Fibroblast of skin of back (primary cell): ENCODE measurements at places on chromosomes 4 and X.

DNA sequence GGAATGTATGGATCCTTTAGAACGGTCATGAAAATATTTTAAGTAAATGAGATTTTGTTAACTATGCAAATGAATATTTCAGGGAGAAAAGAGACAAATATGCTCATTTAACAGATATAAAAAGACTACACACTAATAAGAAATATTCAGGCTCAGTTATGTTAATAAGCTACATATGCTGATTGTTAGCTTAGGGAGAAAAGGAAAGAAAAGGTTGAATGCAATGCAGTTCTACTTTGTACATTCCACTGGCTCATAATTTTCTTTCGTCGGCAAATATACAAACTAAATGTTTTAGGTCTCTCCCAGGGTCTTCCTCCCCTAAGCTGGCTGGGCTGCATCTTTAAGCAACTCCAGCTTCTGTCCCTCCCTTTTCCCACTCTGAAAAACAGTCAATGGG, 2.7 kb upstream of the RTL3 start:
- no peak for DNase-seq

DNA sequence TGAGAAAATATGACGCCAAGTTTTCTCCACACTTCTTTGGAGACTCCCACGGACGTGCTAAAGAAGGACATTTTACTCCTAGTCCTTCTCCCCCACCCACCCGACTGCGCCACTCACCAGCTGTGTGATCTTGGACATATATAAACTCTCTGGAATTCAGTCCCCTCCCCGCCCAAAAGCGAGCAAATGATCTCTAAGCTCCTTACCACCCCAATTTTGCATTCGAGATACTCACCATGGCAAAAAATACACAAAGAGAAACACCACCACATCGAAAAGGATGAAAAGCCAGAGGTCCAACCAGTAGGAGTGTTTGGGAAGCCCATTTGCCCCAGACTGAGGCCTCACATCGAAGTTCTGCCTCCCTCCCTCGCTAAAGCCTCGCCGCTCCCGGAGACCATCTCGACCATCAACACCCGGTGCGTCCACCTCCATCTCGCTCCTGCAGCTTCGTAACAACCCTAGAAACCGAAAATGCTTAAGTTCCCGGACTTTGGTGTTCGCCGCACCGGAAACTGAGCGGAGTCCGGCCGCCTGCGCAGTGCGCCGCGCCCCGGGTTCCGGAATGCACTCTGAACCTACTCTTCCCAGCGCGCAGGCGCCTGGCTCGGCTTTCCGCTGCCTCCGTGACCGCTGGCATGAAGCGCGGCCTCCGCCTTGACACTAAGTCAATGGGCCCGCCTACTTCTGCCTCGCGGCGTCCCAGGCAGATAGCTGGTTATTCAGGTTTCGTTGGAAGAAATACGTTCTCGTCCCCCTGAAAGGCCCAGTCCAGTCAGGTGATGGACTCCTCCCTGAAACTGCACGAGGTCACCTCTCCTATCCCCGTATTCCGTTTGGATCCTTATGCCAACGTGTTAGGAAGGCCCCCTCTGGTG, 21.6 kb downstream of the FABP2 start:
- DNase-seq, result peak; percentile 96

DNA sequence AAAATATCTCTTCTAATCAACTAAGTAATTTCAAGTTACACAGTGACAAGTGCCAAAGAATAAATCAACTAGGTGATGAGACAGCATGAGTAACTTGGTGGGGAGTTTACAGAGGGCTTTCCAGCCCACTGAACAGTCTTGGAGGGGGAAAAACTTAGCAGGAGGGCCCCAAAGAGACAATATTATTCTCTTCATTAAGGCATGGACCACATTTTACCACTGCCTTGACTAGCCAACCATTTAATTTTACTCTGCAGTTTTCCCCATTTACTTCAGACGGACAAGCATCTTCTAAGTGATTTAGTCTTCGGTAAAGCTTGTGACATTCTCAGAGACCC, 25.3 kb upstream of the GATB start:
- no peak for DNase-seq

GRCh38 chrX:133546441-133546840, 131.2 kb upstream of the GPC4 start:
- no peak for DNase-seq

DNA sequence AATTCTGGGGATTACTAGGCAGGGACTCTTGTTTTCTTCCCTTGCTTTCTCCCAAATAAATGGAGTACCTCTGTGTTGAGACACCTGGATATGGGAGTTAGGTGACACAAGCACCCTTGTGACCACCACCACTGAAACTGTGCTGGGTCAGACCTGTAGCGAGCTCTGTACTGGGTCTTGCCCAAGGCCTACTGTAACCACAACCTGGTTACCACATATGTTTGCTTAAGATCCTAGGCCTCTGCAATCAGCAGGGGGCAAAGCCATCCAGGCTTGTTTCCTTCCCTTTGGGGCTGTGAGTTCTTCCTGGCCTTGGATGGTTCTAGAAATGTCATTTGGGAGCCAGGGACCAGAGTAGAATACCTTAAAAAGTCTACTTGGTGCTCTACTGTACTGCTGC, 49.4 kb downstream of the LPAR4 start:
- DNase-seq, result no peak

GRCh38 chr4:44801384-44801783, 75.0 kb upstream of the GNPDA2 start:
- no peak for DNase-seq
